ENCODE measurements at places on chromosomes 7 and 10. TPM values are rescaled to one million over a fixed set of nuclear protein-coding genes. Genes with fewer than 3 reads are reported as not detected.

DNA sequence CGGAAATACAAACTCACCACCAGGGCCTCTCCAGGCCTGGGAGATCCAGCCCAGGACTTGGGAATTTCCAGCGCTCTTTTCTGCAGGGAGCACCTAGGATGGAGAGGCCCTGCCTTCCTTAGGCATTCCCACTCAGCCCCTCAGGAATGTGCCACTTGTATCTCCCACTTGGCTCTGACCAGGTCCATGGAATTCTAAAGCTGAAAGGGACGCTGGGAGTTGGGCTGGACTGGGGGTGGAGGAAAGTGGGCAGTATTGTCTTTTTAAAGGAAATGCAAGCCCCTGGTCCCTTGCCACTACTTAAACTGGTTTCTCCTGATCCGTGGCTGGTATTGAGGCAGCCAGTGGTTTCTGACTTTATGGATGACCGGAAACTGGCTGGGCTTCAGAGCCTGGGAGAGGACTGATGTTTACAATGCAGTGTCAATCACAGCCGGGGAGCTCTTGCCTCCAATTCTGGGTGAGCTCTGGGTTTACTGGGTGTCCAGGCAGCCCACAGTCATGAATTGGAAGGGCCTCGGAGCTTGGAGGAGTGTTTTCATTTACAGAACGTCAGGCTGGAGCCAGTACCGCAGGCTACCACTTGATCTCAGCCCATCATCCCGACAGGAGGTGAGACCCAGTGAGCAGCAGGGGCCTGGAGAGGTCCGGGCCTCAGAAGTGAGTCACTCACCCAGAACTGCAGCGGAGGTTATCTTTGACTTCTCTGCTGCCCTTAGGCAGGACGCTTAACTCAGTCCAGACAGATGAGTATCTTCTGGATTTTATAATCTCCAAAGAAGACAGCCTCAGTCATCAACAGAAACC lies 27.3 kb downstream of the AGAP3 start:
- DNase-seq = no peak

- DNase-seq = no peak
Observed at GRCh38 chr10:130425881-130426435, 289.8 kb downstream of the GLRX3 start.

The SLC25A40 gene
- 20.4 TPM for total RNA-seq

GRCh38 chr7:78002715-78003114 lies 204.1 kb downstream of the PHTF2 start:
- no peak for DNase-seq

The CUTC gene
- 30.4 TPM for total RNA-seq

- no peak for DNase-seq
Observed at GRCh38 chr10:94213001-94213530, 149.7 kb downstream of the NOC3L start.

DNA sequence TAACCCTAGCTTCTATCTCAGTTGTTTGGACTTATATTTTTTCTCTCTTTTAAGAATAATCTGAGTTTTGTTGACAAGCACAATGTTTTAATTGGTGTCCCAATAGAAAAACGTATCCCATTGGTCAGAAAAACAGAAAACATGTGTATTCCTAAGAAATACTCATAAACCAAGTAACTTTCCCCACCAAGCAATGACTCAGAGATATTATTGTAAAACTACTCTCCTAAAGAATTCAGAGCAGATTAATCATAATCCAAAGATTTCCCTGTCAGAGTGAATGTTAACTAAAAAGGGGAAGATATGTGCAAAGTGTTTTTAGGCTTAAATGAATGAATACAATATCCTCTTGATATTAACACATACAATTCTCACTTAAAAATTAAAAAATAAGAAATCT lies 29.4 kb upstream of the MBL2 start:
- no peak for DNase-seq

GRCh38 chr7:33722383-33723101 lies 182.8 kb upstream of the BMPER start:
- DNase-seq = no peak

The PANK1 gene
- total RNA-seq = 1.3 TPM

- DNase-seq = no peak
Observed at GRCh38 chr7:93941945-93942344, 20.4 kb downstream of the GNG11 start.

Data from activated T-cell treated with anti-CD3 and anti-CD28 coated beads, Interleukin-2, amount 50 U/mL, for 4 hours (primary cell).